ENCODE measurements at places on chromosomes 4 and X. TPM values are rescaled to one million over a fixed set of nuclear protein-coding genes. Genes with fewer than 3 reads are reported as not detected.

Gene C1QTNF7
- polyA plus RNA-seq = 25.8 TPM

Gene SSX2B
- polyA plus RNA-seq = not detected

Gene TSPAN6
- 138 TPM for polyA plus RNA-seq

Gene GYPB
- polyA plus RNA-seq = 4.5 TPM

Gene FAM47E
- polyA plus RNA-seq = 9.2 TPM

Gene VSIG1
- polyA plus RNA-seq = 0.59 TPM

Gene PABPC5
- polyA plus RNA-seq = 6.1 TPM

Gene NR3C2
- 14.4 TPM for polyA plus RNA-seq

Gene AKAP14
- polyA plus RNA-seq = not detected

Gene ZCCHC12
- 1.2 TPM for polyA plus RNA-seq

Data from renal cortex interstitium (tissue), 15 donors.